ENCODE measurements at places on chromosomes 16 and 17.
A peak's percentile ranks its signal among the peaks of the same experiment; 100 is the strongest.

DNA sequence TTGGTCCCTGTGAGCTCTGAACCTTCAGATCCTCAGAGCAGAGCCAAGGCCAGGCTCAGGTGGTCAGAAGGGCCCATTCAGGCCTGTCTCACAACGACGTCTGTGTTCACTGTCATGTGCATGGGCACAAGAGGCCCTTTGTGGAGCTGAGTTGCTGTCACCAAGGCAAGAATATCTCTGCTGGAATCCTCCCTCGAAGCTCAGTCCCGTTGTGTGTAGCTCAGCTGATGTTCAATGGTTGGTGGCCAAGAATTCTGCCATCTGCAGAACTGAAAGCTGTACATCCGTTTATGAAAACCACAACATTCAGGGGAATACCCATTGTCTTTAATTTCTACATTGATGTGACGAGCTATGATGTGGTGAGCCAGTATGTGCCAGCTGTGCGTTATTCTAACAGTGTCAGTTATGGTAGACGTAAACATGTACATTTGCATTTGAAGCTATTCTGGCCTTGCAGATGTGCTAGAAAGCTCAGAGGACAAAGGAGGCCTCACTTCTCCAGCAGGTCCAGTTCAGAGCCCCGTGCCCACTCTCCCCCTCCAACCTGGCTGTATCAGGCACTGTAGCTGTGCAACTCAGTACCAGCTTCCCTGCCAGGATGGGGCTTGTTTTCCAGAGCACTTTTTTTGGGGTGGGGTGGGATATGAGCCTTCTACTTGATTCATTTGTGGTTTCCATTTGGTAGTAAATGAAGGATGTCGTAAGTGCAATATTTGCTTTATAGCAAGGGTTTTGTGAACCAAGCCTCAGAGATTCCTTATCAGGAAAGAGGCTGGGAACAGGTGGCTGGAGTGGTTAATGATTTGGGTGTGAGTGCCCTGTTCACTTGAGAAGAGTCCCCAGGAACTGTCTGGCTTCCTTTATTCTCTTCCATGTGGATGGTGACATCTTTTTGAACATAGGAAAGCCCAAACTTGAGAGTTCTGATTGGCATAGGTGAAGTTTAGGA lies 56.1 kb downstream of the B9D1 start:
- no peak for DNase-seq

DNA sequence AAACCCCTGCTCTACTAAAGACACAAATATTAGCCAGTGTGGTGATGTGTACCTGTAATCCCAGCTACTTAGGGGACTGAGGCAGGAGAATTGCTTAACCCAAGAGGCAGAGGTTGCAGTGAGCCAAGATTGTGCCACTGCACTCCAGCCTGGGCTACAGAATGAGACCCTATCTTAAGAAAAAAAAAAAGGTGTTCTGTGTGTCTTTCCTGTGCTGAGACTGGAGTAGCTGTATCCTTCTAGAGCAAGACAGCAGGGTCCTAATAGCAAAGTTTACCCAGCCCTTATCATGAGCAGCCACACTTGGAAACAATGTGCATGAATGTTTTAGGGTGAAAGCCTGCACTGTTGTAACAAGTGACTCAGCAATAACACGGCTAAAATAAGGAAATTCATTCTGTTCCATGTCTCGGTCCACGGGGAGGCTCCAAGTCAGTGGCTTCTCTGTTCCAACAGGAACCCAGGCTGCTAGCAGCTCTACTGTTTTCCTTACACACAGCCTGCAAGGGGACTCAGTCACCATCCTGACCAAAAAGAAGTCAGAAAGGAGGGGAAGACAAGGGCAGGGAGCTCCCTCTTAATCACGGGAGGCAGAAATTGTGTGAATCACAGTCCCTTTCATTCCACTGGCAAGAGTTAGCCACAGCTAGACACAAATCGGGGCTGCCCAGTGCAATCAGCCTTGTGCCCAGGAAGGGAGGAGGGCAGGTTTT lies 7.1 kb upstream of the SLC5A11 start:
- no peak for DNase-seq

- no peak for DNase-seq
Observed at GRCh38 chr16:85983606-85984230, 84.8 kb downstream of the IRF8 start.

- no peak for DNase-seq
Observed at GRCh38 chr16:71555230-71555891, 21.5 kb downstream of the TAT start.

DNA sequence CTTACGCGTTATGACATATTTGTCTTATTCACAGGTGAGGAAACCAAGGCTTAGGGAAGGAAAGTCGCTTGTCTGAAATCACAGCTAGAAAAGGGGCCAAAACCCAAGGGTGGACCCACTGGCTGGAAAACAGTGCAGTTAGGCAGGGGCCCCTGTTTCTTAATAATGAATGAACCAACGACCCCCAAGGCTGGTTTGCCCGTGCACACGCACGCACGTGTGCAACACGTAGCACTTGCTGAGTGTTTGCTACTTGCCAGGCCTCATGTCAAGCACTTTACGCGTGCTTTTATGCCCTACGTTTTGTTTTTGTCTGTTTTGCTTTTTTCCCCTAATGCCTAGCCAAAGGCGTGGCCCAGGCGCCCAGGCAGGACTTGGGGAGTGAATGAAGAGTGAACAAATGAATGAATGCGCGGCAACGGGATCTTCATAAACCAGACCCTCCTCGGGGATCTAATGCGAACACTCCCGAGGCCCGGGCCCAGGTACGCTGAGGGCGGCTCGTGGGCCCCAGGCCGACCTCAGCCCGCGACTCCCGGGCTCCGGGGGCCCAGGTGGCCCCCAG lies 571 bp upstream of the USP10 start:
- no peak for DNase-seq

- no peak for DNase-seq
Observed at GRCh38 chr17:69503711-69504110, 89.2 kb downstream of the MAP2K6 start.

GRCh38 chr16:61887903-61888302 lies 148.3 kb downstream of the CDH8 start:
- no peak for DNase-seq

GRCh38 chr17:13931111-13931526 lies 138.2 kb upstream of the COX10 start:
- no peak for DNase-seq

GRCh38 chr16:1474082-1474795 lies 589 bp downstream of the CLCN7 start:
- DNase-seq = no peak

DNA sequence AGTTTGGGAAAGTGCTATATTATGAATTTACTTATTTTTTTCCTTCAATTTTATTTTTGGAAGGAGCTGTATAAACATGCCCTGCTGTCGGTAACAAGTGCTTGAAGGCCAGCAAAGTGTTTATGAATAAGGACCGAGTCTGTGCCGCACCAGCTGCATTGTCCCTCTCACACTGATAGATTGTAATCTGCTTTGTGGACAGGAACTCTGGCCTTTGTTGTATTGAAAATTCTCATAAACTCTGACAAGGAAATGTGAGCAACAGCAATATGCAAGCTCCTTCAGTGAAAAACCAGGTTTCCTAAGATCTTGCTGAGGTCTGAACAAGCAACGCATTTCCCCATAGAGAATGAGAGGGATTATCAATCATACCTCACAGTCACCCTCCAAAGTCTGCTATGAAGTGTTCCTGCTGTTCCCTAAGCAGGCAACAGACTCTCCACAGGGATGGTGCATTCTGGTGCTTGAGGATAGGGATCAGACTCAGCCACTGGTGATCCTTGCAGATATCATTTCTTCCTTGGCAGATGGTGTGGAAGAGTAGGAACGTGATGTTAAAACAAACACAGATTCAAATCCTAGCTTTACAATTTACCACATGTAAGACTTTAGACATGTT lies 109.6 kb downstream of the KCNJ2 start:
- peak; percentile 38 for DNase-seq

GRCh38 chr16:69005641-69006355 lies 99.7 kb upstream of the HAS3 start:
- DNase-seq = no peak

DNA sequence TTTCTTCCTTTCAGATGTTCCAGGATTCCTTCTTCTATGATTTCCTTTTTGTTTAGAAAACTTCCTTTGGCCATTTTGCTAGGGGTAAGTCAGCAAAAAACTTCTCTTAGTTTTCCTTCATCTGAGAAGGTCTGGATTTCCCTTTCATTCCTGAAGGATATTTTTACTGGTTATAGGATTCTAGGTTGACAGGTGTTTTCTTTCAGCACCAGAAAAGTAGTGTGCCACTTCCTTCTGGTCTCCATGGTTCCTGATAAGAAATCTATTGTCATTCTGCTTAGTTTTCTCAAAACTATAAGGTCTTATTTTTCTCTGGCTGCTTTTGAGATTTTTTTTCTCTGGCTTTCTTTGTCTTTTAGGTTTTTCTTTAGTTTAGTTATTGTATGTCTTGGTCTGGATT lies 27.6 kb downstream of the MPRIP start:
- DNase-seq = no peak

DNA sequence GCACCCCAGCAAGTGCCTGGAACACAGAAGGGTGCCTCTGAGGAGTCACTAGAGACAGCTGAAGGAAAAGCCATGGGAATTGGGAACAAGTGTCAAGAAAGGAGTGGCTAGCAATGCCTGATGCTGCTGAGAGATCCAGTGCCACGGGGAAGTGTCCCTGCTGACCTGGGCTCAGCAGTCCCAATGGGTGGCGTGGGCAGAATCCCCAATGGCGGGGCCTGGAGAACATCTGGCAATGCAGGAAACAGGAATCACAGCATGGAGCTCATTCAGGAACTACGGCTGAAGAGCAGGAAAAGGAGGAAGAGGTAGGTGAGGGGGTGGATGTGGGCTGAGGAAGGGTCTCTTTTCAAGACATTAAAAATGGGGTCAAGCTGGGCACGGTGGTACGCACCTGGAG lies 30.1 kb downstream of the UBE2O start:
- DNase-seq = no peak

DNA sequence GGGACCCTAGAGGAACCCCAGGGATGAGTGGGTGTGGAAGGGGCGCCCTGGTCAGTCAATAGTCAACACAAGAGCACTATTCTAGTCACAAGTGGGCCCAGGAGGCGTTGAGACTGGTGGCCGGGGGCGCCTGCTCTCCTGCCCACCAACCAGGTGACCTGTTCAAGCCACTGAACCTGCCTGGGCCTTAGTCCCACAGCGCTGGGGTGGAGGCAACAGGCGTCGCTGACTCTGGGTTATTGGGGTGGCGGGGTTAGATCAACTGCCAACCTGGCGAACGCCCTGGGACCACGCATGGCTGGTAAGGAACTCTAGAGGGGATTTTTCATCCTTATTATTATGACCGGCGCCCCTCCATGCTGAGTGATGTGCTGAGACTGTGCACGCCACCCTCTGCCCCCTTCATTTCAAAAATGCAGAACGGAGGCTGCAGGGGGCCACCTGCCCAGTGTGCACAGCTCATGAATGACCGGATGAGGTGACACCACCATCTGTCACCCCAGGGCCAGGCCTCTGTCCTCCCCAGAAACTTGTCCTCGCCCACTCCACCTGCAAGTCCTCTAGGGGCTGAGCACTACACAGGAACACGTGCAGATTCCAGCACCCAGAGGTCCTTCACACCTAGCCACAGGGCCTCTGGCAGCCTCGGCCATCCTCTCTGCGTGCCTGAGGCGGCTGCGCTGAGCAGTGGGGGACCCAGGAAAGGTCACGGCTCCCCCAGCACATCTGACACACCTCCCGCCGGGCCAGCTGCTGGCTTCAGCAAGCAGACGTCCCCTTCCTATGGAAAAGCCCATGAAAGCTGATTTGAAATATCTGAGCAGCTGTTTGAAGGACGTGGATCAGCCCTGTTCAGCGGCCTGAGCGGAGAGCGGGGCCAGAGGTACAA lies 51.6 kb upstream of the DNAH17 start:
- DNase-seq = no peak

- no peak for DNase-seq
Observed at GRCh38 chr17:3994221-3994576, 30.0 kb upstream of the ATP2A3 start.

Data from NCI-H774 (cell line).